NCI-H460 (cell line): ENCODE measurements at places on chromosomes 1 and 21. TPM values are rescaled to one million over a fixed set of nuclear protein-coding genes. Genes with fewer than 3 reads are reported as not detected.

The GCSAML gene
- not detected in 2 replicates for total RNA-seq

DNA sequence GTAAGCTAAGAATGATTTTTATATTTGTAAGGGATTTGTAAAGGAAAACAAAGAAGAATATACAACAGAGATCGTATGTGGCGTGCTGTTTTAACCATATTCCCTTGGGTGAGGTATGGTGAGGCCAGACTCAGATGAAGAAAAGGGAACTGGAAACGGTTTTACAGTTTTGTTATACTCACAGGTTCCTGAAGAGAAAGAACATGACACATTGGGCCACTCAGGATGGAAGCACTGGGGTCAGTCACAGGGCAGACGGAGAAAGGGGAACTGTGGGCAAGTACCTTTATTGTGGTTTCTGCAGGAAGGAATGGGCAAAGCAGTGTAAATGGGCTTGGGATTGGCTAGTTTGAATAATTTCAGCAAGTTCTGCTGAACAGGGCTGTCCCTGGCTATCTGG, 177.4 kb downstream of the LBR start:
- no peak for DNase-seq

The CNR2 gene
- total RNA-seq = not detected in 2 replicates

The ADORA1 gene
- 0.17 TPM in 1 of 2 replicates, not detected in the other for total RNA-seq

DNA sequence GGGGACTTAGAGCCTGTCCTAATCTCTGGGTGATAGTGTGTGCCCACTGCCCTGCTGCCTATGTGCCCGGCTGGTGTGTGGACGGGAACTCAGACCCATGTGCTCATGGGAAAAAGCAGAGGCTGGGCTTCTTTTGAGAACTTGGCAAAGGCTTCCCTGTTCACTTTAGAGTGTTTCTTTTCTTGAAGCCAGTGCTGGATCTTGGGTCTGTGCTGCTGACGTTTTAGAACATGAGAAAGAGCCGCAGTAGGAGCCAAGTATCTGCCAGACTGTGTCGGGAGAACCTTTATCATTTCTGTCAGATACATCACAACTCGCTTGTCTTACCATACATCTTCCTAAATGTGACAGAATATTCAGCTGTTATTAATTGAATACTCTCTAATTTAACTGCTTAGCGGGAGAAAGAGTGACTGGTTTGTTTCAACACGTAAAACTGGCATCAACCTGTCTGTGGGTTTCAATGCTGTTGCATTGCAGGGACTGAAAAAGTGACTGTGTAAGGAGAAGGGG, 195.2 kb downstream of the PBX1 start:
- DNase-seq = no peak

DNA sequence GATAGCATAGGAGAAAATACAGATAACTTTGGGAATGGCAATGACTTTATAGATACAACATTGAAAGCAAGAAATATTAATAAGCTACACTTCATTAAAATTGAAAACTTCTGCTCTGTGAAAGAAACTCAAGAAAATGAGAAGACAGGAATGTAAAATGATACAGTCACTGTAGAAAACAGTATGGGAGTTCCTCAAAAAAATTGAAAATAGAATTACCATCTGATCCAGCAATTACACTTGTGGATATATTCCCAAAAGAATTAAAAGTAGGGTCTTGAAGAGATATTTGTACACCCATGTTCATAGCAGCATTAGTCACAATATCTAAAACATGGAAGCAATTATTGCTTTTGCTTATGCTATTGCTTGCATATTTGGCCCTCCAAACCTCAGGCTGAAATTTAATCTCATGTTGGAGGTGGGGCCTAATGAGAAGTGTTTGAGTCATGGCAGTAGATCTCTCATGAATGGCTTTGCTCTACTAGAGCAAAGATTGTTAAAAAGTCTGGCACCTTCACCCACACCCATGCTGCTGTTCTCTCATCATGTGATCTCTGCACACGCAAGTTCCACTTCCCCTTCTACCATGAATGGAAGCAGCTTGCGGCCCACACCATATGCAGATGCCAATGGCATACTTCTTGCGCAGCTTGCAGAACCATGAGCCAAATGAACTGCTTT, 15.3 kb upstream of the AHCYL1 start:
- no peak for DNase-seq

DNA sequence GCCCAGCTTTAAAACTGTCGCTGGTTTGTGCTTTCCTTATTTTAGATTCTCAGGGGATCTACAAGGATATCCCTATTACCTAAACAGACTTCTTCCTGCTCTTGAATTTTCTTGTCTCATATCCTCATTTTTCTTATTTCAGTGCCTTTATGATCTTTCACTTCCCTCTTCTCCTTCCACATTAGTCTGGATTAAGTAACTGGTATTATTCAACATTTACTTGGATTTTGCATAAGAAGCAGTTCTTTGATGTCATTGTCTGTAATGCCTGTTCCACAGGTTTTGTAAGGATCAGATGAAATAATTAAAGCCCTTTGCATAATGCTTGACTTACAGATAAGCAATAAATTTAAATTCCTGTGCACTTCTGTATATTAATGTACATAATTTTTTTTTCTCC, 26.5 kb downstream of the CXADR start:
- DNase-seq = no peak

DNA sequence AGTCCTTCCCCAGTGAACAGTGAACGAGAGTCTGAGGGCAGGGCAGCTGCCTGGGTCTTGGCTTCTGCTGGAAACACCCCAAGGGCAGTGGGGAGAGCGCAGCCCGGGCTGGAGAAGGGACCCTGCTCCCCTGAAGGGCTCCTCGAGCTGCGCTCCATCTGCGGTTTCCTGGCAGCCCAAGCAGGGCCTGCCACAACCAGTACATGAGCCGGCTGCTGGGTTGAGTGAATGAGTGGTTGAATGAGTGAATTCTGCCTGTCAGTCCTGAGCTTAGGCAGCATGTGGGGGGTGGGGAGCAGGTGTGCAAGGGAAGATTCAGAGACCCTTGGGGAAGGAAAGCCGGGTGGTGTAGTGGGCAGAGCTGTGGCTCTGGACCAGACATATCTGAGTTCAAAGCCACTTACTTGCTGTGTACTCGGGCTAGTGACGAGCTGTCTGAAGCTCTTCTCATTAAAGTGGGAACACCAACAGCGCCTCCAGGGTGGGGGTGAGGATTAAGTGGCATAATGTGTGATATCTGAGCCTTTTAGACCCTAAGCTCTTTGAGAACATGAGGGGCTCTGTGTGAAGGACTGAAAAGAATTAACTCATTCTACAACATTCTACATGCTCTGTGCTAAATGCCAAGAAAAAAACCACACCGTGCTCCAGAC, 3.7 kb downstream of the OPRD1 start:
- no peak for DNase-seq

The FAM167B gene
- not detected in 2 replicates for total RNA-seq

- DNase-seq = peak; percentile 69
These were observed 7.0 kb upstream of the KCNC4 start for GRCh38 chr1:110203021-110203661.

DNA sequence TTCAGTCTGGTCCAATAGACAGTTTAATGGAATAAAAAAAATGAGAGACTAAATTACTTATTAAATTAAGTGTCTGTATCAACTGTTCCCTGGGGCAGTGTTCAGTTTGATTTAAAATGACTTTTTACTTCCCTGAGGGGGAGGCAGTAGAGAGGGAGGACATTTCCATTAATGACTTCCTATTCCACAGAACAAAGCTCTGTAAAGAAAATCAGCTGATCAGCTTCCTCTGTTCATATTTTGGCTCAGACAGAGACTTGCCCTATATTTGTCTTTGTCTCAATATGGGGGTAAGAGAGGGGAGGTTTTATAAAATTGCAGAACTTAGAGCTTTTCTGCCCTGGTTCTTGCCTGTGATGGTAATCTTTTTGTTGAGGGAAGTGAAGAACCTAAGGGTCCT, 8.4 kb downstream of the CFAP126 start:
- DNase-seq = no peak

DNA sequence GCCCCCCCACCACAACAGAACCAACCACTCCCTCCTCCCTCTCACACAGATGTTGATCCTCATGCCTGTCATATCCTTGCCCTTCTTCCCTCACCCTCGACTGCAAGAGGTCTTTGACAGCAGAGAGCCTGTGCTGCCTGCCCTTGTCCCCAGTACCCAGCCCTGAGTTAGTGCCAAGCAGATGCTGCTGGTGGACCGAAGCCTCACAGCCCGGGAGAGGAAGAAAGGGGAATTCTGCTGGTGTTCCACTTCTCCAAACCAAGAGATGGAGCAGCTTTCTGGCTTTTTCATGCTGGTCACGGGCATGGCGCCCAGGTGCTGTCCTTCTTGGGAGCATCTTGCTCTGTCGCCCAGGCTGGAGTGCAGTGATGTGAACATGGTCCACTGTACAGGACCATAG, 69.1 kb downstream of the SLC66A1 start:
- no peak for DNase-seq

- peak; percentile 26 for DNase-seq
These were observed 23.5 kb downstream of the UBE2G2 start for GRCh38 chr21:44778094-44778493.

DNA sequence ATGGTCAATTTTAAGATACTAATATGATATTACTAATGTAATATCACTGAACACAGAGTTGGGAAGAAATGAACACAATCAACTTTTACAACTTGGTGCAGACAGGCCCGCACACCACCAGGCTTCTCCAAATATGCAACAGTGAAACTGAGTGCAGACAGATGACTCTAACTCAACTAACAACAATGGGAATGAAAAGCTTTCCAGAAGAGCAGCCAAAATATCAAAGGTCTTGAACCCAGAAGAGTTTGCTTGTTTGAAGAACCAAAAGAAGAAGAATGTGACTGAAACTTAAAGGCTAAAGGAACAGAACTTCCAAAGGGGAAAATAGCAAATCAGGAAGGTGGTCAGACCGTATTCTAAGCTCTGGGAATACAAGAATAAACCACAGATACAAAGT, 89.8 kb upstream of the COL11A1 start:
- DNase-seq = no peak

The AGMAT gene
- 4.0 and 4.2 TPM in 2 replicates for total RNA-seq

- no peak for DNase-seq
These were observed 650.1 kb downstream of the NPHP4 start for GRCh38 chr1:5342172-5342571.

DNA sequence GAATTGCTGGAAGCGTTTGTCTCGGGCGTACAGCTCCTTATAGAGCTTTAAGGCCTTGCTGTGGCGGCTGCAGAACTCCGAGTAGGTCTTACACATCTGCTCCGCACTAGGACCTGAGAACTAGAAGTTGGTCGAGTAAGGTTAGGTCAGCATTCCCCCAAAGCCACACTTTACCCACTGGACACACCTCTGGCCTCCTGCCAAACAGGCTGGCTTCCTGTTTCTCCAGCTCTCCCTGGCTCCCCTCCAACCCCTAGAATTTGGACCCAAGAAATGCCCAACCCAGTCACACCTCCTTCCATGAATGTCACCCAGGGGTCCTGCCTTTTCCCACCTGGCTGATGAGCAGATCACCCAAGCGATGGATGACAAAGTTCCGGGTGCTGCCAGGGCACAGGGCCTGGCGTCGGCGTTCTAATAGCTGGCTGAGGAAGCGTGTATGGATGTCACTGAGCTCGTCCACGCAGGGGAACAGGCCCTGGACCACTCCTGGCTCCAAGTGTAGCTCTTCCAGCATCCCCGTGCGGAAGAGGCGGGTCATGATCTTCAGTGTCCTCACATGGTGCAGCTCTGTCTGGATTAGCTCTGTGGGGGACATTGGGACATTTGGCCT, 15.6 kb downstream of the ARHGEF2 start:
- DNase-seq = no peak

The SPRR2G gene
- not detected in 2 replicates for total RNA-seq

The CELF3 gene
- total RNA-seq = not detected in 2 replicates

- DNase-seq = no peak
These were observed 463.7 kb downstream of the KCNT2 start for GRCh38 chr1:196144588-196144987.

The C1QTNF12 gene
- 1.3 TPM in 1 of 2 replicates, not detected in the other for total RNA-seq

The LDLRAD2 gene
- not detected in 2 replicates for total RNA-seq

The RAVER2 gene
- 11.8 and 13.2 TPM in 2 replicates for total RNA-seq

- DNase-seq = no peak
These were observed 96.8 kb upstream of the C21orf91 start for GRCh38 chr21:17915976-17916375.

- no peak for DNase-seq
These were observed 67.6 kb downstream of the OLFML2B start for GRCh38 chr1:161956097-161956496.

DNA sequence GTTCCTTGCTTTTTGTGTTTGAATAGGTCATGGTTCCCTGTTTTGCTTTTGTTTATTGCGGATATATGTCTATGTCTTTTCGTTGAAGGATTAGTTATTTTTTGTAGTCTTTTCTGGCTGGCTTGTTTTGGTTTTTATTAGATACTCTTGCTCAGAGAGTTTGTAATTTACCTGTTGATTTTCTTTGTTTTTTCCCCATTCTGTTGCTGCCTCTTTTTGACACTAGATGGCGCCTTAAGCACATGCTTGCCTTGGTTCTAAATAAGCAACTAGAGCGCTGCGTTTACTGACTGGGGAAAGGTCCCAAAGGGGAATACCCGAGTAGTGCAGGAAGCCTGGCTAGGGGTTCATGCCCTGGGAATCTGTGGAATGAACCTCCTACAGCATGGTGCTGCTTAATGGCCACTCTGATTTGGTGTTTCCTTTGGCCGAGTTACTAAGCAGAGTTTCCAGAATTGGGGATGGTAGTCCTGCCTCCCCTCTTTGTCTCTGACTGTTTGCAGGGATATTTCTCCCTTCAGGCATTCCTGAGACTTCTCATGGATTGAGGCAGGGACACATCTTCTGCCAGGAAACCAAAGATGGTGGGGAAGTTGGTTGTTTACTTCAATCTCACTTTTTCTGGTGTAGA, 143.2 kb downstream of the PTPRU start:
- peak; percentile 4 for DNase-seq

DNA sequence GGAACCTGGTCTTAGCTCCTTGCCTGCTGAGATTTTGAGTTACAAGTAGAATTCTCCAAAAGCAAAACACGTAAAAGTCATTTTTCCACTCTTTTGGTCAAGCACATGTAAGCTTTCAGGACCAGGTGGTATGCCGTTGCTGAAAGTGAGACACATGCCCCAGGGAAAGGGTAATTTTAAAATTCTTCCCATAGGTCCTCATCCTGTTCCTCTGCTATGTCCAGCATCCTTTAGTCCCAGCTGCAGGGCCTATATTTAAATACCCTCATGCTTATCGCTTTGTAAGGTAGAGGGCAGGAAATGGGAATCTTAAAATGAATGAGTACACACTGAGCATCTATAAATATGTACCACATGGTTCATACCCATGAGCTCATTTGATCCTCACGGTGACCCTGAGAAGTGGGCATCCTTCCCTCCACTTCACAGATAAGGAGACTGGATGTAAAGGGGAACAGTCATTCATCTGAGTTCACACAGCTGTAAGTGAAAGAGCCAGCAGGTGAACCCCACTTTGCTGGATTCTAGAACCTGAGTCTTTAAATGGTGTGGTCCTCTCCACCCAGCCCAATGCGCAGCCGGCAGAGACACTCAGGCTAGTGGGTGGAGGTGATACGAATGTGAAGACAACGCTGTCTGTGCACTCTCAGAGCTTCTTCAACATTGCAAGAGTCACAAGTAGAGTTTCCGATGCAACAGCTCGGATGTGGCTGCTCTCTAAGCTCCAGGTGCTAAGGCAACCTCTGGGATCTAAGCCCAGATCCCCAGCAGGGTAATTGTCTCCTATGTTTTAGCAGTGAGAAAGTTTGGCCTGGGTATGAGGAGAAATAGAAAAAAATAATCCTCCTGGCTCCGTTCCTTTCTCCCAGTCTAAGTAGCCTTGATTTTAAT, 163.5 kb downstream of the PLXNA2 start:
- DNase-seq = no peak
